ENCODE measurements at places on chromosomes 13 and 19.

- DNase-seq = peak; percentile 80
Measured at GRCh38 chr13:113817860-113818691, 45.8 kb downstream of the GAS6 start.

DNA sequence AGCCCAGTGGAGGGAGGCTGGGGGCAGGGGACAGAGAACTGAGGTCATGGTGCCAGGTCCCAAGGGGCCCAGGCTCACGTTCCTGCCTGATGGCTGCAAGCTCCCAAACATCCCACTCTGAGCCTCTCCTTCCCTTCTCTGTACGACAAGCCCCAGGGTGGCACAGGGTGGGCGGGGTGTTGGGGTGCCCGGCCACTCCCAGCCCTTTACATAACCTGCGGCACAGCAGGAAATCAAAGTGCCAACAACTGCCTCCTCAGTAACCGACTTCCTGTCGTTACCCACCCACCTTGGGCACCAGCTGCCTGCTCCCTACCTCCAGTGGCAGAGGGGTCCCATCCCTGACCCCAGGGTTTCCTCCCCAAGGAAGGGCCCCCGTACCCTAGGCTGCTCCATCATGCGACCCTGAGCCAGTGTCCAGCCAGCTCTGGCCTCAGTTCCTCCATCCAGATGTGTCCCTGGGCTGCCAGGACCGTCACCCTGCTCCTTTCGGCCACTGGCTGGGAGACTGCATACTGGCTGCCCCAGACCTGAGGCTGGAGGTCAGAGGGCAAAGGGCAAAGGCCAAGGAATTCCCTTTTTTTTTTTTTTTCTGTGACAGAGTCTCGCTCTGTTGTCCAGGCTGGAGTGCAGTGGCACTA, 27.7 kb upstream of the NFIC start:
- no peak for DNase-seq

- DNase-seq = no peak
Measured at GRCh38 chr19:9673912-9674662, 813 bp downstream of the ZNF562 start.

DNA sequence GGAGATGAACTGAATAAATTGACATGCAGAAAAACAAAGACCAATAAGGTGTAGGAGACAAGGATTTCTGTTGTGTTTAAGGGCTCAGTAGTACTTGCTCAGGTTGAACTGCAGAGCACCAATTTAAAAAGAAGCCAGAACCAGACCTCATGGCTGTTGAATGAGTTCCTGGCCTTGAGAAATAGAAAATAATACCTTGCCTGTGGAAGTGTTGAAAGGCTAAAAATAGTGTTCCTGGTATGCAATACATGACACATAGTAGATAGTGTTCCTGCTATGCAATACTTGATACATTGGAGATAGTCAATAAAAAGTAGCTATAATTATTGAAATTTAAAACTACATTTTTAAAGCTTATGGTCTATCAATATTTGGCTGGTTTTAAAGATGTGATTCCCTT, 595.8 kb downstream of the PCDH9 start:
- no peak for DNase-seq

DNA sequence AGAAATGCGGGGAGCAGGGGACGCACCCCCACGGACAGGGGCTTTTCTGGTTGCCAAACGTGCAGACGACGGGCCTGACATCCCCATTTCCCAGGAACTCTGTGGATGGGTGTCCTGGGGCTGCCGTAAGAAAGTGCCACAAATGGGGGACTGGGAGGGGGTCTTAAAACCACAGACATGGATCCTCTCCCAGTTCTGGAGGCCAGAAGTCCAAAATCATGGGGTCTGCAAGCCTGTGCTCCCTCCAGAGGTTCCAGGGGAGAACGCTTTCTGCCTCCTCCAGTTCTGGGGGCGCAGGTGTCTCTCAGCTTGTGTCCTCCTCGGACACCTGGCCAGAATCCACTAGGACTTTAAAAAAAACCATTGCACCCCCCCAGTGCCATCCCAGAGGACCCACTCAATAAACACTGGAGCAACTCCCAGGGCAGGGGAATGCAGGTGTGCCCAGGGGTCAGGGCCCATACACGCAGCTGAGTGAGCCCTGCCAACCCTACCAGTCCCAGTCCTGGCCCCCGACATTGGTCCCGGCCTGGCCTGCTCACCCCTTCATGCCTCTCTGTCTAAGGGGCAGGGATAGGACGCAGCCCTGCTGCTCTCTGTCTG, 103.9 kb downstream of the GADD45B start:
- peak; percentile 25 for DNase-seq

- no peak for DNase-seq
Measured at GRCh38 chr19:6272411-6272791, 7.4 kb downstream of the MLLT1 start.

DNA sequence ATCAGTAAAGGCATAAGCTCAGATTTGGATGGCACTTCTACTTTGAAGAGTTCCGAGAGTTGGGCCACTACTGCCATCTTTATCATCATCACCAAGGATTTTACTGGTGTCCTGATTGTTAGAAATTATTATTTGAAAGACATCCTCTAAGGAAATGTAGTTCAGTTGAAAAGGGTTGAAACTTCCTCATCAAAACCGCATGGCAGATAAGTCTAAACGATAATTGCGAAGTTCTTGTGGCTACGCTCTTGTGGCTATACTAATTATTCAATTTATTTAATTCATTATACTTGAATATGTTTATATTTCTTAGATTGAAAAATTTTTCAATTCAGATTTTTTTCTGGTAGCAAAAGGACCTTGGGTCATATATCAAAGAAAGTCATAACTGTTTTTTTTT, 22.4 kb downstream of the TNFRSF19 start:
- DNase-seq = no peak

DNA sequence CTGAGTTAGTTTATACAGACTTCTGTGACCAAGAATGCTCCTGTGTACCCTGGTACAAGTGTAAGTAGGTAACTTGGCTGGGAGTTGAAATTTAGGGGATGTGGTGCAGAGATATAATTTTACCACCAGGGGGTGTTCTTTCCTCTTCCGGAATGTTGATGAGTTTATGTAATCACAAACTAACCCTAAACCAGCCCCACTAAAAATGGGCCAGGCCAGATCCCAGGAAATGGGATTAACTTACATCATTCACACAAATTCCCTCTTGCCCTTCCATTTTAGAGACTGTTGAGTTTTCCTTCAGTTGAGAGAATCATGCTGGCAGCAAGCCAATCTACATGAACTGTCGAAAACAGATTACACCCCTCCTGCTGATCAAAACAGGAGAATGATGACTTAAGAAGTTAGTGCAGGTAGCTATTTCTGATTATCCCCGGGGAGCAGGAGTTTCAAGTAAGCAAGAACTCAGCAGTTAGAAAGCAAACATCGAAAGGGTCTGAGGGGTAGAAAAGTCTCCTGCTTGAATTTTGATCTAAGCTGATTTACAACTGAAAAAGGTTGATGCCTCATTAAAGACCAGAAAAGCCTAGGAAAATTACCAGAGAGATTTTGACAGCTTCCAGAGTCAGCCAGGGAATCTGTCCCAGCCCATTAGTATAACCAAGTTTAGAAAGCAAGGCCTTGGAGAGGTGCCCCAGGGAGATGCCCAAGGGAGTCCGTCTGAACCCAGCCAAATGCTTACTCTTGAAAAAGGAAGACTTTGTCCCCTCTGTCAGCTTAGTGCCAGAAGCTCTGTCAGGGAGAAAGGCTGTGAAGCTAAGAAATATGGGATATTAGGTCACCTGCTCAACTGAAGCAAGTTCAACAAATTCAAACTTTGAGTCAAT, 32.3 kb upstream of the MED4 start:
- peak; percentile 72 for DNase-seq

DNA sequence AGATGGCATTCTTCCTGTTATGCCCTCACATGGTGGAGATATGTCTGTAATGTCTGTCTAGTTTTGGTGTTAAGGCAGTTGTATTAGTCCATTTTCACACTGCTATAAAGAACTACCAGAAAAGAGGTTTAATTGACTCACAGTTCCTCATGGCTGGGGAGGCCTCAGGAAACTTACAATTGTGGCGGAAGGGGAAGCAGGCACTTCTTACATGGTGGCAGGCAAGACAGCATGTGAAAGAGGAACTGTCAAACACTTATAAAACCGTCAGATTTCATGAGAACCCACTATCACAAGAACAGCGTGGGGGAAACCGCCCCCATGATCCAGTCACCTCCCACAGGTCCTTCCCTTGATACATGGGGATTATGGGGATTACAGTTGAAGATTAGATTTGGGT, 3.2 kb downstream of the ZNF441 start:
- DNase-seq = no peak

Data from left lung (tissue), 14 donors.